ENCODE measurements at places on chromosomes 16 and 17.

DNA sequence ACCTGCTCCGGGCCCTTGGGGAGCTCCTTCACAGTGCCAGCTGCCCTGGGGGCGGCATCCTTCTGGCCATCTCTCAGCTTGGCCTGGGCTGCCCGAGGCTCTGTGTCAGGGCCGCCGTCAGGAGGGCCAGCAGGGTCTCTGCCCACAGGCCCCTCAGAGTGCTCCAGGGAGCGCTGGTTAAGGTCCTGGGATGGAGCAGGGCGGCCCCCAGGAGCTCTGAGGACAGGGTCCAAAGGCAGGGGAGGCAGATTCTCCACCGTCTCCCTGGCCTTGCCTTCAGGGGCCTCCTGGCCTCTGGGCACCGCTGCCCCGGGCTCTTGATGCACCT lies 7.2 kb downstream of the NDUFAF8 start:
- DNase-seq: no peak

- DNase-seq: no peak
These were observed 94.0 kb downstream of the SKAP1 start for GRCh38 chr17:48335858-48336500.

GRCh38 chr17:29686993-29687590 lies 64.4 kb upstream of the CORO6 start:
- no peak for DNase-seq

- no peak for DNase-seq
These were observed 9.3 kb upstream of the KRT17 start for GRCh38 chr17:41633556-41634199.

DNA sequence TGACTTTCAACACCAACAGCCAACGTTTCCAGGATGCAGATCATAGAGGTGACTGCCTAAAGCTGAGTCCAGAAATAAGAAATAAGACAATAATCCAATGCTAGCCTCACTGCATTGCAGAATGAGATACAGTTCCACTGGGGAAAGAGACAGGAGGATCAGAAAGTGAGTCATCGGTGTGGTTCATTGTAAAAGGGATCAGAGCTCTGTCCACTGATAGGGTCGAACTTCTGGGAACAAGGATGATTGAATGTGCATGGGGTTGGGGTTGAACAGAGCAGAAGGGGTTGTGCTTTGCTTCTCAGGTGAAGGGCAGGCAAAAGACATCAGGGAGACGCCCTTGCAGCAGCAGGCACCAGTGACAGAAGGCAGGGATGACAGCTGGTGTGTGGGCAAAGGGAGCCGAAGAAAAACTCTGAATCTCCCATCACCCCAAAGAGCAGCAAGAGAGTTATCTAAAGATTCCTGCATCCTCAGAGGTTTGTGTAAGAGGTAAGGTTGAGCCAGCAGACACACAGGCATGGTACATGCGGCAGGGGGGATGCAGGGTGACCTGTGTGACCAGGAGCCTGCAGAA lies 16.4 kb downstream of the CLEC10A start:
- no peak for DNase-seq

- no peak for DNase-seq
These were observed 131.2 kb upstream of the FAM20A start for GRCh38 chr17:68732301-68732749.

DNA sequence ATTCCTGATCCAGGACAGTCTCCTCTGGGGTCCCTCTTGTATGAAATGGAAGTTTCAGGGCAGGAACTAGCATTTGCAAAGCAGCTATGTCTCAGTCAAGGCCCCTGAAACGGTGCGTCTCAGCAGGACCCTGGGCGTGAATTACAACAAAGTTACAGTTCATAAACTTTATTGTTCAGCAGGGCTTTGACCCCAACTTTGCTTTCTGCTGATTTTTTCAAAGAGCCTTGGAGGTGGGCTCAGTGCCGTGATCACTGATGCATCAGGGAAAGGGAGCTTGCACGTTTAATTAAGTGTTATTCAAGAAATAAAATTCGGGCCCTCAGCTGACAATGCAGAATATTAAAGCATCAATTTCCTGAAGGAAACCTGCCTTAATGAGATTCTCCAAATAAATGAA lies 260.1 kb upstream of the C16orf82 start:
- no peak for DNase-seq

GRCh38 chr17:1566505-1567199 lies 4.1 kb upstream of the PITPNA start:
- no peak for DNase-seq

- DNase-seq: no peak
These were observed 1.1 kb downstream of the FAM171A2 start for GRCh38 chr17:44362459-44362948.

DNA sequence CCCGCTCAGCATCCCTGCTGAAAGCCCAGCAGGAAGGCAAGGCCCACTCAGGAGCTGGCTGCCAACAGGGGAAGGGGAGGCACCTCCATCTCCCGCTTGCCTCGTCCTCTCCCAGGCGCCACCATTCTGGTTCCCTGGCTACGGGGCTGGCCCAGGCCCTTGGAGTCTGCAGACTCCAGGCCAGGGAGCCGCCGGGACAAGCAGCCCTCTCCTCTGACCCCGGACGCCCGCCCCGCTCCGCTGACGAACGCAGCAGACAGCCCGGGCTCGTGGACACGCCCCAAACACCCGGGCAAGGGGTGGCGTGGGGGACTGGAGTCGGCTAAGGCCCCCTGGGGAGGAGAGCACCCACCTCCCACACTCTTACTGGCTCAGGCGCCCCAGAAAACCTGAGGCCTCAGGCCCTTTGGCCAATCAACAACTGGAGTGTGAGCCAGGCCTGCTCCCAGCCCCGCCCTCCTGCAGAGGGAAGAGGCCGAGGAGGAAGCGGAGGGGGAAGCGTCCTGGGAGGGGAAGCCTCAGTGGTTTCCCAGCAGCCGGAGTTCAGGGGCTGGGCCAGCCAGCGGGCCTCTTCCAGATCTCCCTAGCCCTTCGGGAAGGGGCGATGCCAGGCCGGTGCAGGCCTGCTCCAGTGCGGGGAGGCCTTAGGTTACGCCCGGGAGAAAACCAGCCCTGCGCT lies 4.2 kb downstream of the MNT start:
- peak; percentile 86 for DNase-seq

- no peak for DNase-seq
These were observed 79.8 kb downstream of the ZDHHC7 start for GRCh38 chr16:84931506-84931905.

- DNase-seq: no peak
These were observed 259.0 kb downstream of the IRX3 start for GRCh38 chr16:54027558-54027957.

DNA sequence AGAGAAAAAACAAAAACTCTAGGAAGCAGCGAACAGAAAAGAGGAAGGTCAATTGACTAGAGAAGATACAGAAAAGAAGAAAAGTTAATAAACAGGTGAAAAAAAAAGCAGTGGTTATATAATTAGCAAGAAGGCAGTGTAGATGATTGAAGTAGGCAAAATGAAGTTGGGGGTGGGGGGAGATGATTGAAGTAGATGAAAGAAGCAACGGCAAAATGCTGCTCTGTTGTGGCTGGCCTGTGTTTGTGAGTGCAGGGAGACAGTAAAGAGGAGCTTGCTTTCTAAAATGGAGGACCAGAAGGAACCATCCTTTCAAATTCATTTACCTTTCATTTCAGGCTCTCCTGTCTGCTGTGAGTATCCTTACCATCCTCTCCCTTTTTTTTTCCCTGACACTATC lies 3.6 kb downstream of the EVI2B start:
- DNase-seq: no peak

DNA sequence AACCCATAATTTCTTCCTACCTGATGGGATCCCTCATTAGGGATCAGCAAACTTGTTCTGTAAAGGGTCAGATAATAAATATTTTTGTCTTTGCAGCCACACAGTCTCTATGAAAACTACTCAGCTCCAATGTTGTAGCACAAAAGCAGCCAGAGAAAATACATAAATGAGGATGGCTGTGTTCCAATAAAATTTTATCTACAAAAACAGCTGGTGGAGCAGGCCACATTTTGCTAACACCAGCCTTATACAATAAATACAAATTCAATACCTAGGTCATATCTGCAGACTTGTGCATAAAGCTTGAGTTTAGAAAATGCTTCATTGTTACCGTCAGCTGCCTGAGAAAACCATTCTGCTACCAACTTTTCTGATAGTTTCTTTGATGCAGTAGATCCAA lies 38.4 kb upstream of the INTS2 start:
- DNase-seq: no peak

DNA sequence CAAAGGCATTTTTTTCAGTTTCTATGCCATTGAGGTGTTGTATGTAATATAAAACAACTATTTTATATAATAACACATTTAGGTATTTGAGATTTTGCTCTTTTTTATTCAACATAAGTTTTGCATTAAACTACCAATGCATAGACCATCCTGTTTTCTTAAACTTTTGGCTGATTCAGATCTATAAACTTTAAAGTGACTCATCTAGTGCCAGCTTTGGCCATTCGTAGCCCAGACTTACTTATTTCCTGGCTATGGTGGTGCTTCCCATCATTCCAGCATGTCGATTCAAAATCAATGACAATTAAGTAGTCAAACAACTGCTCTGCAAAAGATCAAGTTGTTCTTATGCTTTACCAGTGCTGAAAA lies 3.1 kb downstream of the ERI2 start:
- DNase-seq: no peak

DNA sequence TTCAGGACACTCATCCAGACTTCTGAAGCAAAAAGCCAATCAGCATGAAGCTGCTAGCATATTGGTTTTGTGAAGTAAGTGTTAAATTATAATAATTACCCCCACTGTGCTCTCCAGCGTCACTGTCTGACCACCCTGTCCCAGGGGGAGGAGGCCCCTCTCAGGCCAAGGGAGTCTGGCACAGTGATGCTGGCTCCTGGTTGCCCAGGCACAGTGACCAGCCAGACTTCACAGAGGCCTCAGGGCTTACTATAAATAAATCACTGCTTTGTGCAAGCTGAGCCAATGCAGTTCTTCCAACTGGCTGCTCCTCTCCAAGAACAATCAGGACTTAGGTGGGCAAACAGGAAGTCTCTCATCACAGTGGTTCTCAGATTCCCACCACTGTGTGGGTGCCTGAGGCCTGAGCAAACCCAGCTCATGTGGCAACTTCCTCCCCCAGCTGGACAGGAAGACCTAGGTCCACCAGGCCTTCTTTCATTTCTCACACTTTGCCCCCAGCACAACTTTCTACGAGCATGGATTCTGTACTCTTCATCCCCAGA lies 1.7 kb upstream of the DBNDD1 start:
- DNase-seq: no peak

DNA sequence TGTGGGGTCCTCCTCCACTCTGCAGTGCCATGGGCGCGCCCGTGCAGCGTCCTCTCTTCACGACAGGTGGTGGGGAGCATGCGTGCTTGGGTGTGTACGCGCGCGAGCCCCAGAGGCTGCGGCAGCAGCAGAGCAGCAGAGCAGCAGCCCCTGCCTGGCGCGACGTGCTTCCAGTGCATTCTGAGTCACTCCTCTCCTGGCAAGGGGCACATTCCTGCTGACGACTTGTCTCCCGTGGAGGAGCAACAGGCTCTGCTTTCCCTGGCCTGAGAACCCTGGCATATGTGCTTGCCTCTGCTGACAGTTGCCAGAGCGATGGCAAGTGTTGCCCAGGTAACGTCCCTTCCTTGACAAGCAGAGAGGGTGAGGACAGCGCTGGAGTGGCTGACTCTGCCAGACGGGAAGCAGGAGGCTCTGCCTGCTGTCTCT lies 133.8 kb upstream of the PLCG2 start:
- DNase-seq: peak; percentile 32

DNA sequence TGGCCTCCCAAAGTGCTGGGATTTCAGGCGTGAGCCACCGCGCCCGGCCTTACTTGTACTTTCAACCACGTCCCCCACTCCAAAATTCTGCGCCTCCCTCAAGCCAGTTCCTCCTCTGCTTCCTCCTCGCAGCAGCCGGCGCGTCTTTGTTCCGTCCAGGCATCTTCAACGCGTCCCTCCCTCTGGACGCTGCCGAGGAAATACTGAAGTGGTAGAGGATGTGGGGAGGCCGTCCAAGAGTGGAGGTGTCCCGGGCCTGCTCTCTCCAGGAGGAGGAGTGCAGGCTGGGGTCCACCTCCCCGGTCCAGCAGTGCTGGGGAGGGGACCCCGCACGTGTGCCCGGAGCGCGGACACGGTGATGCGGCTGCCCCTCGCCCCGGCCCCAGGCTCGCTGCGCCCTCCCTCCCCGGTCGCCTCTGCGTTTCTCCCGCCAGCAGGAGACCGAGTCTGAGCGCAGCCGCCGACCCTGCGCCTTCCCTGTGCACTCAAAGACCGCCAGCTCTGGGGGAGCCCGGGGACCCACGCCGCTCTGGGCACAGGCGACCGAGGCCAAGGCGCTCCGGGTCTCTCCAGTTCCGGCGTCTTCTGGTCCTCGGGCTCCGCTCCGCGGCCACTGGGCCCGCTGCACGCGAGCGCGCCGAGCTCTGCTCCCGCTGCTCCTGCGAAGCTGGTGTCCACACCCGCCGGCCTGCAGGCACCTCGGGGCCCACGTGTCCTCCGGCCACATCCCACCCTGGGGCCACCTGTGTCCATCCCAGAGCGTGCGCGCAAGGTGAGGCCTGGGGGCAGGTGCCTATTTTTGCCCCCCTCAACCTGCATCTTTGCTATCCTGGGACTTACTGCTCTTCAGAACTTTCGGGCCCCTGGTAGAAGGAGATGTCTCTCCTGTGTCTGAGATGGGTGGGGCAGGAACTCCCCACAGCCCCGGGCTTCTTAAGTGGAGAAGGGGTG lies 31.7 kb downstream of the OSBPL7 start:
- no peak for DNase-seq

DNA sequence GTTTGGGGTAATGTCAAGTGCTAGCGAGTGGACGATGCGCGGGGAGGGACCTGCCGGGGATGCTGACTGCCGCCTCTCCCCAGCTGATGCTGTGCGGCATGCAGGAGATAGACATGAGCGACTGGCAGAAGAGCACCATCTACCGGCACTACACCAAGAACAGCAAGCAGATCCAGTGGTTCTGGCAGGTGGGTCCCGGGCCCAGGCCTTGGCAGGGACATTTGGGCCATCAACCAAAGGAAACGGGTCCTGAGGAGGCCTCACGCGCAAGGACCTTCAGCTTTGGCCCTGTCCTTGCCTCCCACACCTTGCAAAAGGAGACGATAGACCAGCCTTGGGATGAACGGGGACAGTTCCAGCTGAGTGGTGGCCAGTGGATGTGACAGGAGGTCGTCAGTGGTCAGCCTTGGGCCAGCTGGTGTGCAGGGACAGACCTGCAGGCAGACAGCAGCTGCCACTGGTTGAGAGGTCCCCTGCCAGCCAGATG lies 13.6 kb upstream of the CLEC18A start:
- no peak for DNase-seq

- peak; percentile 68 for DNase-seq
These were observed 26.9 kb upstream of the ZNF750 start for GRCh38 chr17:82866590-82867191.

- no peak for DNase-seq
These were observed 39.3 kb upstream of the GNG13 start for GRCh38 chr16:839643-840408.

GRCh38 chr16:68642436-68643101 lies 2.5 kb upstream of the CDH3 start:
- DNase-seq: no peak

GRCh38 chr16:79005096-79005495 lies 595.4 kb downstream of the MAF start:
- DNase-seq: no peak

GRCh38 chr16:53840456-53840855 lies 136.5 kb downstream of the FTO start:
- no peak for DNase-seq

All from gastrocnemius medialis (tissue), 4 donors.